ENCODE measurements at places on chromosomes 2 and 18.

- DNase-seq = no peak
These were observed 1004.9 kb upstream of the ZEB2 start for GRCh38 chr2:145524836-145525235.

DNA sequence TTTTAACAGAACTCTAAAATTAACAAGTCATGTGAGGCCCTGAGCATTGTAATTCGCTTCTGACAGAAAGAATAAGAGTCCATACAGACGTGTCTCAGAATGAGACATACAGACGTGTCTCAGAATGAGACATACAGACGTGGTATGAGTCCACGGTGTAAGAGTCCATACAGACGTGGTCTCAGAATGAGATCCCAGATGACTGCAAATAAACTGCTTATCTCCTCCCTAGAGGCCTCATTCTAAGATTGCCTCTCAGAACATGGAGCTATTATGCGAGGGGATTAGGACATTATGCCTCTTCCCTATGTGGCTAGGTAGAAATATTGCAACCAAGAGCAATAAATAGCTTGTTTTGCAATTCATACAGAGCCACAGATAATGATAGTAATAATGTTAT, 63.9 kb downstream of the NEB start:
- DNase-seq = no peak

GRCh38 chr2:114609801-114610200, 167.4 kb downstream of the DPP10 start:
- DNase-seq = no peak

DNA sequence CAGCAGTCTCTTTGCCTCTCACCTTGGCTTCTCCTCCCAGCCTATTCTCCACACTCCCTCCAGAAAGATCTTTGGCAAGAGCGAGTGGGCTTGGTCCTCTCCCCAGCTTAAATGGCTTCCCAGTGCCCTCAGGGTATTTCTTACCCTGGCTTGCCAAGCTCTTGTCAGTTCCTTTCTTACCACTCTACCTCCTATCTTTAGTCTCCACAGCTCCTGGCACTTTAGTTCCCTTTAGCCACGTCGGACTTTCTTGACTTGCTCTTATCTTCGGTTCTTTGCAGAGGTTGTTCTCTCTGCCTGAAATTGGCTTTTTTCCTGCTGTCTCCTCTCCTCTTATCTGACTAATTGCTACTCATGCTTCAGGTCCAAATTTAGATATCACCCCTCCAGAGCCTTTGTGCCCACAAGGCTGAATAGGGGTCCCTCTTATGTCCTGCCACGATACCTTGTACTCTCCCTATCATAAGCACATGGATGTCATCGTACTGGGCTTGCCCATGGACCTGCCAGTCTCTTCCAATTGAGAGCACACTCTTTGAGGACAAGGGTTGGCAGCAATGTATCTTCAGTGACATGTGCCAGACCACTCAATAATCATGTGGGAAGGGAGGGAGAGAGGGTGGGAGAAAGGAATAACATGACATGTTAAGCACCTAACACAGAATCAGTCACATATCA, 131.7 kb upstream of the CTAGE1 start:
- DNase-seq = no peak

DNA sequence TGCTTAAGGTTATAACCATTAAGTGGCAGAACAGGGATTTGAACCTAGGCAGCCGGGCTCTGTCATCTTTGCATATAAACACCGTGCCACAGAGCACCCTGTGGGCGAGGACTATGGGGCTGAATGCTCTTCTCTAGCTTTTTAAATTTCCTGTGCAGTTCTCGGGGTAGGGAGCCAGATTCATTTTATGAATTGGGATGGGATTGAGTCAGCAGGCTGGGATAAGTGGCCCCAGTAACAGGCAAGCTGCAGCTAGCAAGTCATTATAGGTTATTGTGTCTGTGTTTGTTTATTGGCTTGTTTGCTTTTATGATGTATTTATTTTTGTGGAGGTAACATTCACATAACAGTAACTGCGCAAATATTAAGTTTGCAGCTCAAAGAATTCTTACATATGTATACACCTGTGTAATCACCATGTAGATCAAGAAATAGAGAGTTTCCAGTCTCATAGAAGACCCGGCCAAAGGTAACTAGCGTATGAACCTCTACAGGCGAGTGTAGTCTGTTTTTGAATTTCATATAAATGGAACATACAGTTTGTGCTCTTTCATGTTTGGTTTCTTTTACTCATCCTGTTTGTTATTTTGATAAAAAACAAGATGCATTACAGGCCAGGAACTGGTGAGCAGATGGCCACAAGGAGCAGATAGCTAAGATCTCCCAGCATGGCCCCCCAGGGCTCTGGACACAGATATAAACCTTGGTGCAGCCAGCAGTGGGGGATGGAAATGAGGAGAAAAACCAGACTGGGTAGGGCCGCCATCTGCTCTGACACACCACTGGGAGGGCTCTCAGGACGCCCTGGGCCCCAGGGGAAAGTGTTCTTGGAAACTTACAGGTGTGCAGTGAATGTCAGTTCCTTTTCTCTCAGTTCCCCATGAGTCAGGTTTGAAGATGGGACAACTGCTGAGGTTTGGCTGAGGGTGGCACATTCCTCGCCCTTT, 49.2 kb upstream of the GPR155 start:
- peak; percentile 34 for DNase-seq
